ENCODE measurements at places on chromosomes 13 and 19.
A peak's percentile ranks its signal among the peaks of the same experiment; 100 is the strongest.

DNA sequence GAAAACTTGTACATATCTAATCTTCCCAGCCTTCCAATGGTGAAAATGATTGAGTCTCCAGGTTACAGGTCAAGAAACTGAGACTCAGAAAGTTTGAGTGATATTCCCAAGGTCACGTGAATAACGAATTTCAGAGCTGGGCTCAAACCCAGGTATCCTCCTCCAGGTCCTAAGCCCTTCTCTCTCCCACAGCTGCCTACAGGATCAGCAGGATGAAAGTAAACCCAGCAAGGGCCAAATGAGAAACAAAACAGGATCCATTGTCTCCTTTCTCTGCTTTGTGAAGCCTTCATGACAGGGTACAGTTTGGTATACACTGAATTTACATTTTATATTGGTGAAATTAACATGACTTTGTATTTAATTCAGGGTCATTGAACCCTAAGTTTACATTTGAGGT lies 208.1 kb downstream of the RBM26 start:
- DNase-seq = no peak

GRCh38 chr13:75369981-75370380 lies 112.0 kb downstream of the TBC1D4 start:
- no peak for DNase-seq

GRCh38 chr19:27776524-27776923 lies 1436.4 kb downstream of the UQCRFS1 start:
- DNase-seq = no peak

DNA sequence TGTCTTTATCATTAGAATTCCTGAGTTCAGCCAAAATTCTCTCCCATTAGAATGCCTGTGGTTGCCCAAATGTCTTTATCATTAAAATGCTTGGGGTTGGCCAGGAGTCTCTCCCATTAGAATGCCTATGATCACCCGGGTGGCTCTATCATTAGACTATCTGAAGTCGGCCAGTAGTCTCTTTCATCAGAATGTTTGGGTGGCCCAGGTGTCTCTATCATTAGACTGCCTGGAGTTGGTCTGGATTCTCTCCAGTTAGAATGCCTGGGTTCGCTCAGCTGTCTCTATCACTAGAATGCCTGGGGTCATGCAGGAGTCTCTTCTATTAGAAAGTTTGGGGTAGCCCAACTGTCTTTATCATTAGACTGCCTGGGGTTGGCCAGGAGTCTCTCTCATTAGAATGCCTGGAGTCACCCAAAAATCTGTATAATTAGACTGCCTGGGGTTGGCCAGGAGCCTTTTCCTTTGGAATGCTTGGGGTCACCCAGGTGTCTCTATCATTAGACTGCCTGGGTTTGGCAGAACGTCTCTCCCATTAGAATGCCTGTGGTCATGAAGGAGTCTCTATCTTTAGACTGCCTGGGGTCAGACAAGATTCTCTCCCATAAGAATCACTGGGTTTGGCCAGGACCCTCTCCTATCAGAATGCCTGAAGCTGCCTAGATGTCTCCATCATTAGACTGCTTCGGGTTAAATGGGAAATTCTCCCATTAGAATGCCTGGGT lies 1478.3 kb downstream of the UQCRFS1 start:
- no peak for DNase-seq

GRCh38 chr19:27774337-27774736 lies 1438.6 kb downstream of the UQCRFS1 start:
- DNase-seq = no peak

- DNase-seq = no peak
Measured at GRCh38 chr13:106089261-106089980, 446.0 kb downstream of the EFNB2 start.

GRCh38 chr13:26742691-26743358 lies 17.8 kb downstream of the GPR12 start:
- no peak for DNase-seq

- no peak for DNase-seq
Measured at GRCh38 chr19:32658075-32658474, 16.9 kb downstream of the ANKRD27 start.

- DNase-seq = no peak
Measured at GRCh38 chr19:43468354-43469159, 3.1 kb upstream of the LYPD3 start.

GRCh38 chr19:57002710-57003109 lies 117.1 kb upstream of the USP29 start:
- no peak for DNase-seq

DNA sequence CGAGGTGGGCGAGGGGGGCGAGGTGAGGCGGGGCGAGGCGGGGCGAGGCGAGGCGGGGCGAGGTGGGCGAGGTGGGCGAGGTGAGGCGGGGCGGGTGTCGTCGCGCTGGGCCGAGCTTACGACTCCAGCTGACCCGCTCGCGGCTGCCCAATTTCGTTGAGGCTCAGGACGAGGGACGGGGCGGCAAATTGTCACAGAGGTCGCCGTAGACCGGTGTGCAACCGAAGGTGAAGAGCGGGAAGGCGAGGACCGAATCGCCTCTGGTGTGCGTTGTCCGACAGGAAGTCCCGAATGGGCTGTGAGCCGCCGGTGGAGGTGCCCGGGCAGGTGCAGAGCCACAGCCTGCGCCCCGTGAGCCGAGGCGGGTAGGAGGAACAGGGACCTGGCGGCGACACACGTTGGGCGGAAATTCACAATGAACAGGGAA lies at the start of gene LACC1:
Gene LACC1, plus strand, starts transcription at position 150 of the 427 bp plus-strand sequence. CDS start 1,082 bp downstream, outside the sequence.
- no peak for DNase-seq

GRCh38 chr13:113747291-113747833 lies 11.7 kb upstream of the TMEM255B start:
- no peak for DNase-seq

DNA sequence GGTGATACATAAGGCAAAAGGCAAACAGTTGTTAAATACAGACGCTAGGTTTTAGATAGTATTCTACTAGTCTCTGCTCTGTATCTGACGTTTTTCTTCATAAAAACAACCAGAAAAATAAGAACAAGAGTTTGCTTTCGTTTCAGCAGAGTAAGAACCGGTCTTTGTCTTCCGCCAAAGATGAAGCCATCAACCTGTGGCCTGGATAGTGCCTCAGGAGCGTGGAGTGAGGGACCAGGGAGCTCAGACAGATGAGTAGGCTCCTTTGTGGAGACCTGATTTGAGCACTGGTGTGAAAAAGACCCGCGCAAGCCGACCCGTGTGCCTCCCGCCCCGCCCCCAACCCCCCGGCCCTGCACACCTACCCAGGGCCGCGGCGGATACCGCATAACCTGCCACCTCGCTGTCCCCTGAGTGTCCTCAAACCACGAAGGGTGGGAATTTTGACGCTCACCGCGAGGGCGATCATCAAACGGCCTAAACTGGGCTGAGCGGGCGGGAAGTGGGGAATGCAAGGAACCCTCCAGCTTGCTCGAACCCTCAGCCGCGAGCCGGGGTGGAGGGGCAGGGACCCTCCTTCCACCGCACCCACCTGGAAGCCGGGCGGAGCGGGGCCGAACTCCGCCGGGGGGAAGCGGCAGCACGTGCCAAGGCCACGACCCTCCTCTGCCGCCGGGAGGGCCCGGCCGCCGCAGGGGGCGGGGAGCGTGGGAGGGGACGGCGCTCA lies 866 bp upstream of the LMO7 start:
- DNase-seq = peak; percentile 18

DNA sequence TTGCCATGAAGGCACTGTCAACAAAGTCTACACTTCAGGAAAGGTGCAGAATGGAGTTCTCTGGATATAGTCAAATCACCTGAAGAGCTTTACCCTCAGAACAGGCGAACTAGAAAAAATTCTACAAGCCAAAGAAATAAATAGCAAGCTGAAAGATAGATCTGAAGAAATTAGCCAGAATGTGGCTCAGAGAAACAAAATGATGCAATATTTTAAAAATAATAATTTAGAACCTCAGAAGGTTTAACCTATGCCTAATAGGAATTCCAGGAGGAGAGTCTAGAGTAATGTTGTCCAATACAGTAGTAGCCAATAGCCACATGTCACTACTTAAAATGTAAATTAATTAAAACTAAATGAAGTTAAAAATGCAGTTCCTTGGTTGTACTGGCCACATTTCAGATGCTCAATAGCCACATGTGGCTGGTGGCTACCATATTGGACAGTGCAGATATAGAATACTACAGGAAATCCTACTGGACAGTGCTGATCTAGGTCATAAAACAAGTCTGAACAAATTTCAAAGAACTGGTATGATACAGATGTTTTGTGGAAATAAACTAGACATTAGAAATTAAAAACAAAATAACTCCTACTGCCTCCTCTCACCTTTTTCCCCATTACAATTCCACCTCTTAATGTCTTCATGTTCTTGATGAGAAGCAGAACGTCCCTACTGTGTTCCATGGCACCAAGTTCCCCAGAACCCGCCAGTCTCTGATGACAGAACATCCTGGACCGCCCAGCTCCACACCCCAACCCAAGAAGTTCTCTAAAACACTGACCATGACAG lies 679 bp upstream of the CDADC1 start:
- DNase-seq = no peak

DNA sequence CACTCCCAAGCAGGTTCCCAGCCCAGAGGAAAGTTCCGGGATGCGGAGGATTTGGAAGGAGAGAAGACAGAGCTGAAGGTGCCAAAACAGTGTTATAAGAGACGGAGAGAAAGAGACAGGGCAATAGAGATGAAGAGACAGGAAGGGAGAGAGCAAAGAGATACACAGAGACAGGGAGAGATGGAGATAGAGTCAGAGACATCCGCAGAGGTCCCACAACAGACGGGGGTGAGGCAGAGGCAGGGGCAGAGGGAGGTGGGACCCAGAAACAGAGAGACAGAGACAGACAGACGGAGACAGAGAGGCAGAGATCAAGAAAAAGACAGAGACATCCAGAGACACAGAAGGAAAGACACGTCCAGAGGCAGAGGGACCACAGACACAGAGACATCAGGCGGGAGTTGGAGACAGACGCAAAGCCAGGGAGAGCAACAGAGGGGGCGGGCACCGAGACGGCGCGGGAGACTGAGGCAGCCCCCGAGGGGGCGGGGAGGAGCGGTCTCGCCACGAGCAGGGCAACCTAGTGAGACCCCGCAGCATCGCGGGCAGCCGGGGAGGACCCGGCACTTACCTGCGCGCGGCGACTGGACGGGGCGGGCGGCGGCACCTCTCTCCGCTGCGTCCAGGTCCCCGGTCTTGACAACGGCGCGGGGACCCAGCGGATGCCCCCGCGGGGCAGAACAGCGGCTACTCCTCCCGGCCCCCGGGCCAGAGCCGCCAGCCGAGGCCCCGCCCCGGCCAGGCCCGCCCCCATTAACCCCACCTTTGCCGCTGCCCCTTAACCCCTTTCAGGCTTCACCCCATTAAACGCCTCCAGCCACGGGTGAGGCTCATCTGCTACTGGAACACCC lies at the start of gene GPR4:
Gene GPR4, minus strand, starts transcription at position 689 of the 851 bp plus-strand sequence. CDS start 10,346 bp downstream, outside the sequence.
- no peak for DNase-seq

GRCh38 chr19:1379126-1379905 lies 4.4 kb upstream of the NDUFS7 start:
- no peak for DNase-seq

DNA sequence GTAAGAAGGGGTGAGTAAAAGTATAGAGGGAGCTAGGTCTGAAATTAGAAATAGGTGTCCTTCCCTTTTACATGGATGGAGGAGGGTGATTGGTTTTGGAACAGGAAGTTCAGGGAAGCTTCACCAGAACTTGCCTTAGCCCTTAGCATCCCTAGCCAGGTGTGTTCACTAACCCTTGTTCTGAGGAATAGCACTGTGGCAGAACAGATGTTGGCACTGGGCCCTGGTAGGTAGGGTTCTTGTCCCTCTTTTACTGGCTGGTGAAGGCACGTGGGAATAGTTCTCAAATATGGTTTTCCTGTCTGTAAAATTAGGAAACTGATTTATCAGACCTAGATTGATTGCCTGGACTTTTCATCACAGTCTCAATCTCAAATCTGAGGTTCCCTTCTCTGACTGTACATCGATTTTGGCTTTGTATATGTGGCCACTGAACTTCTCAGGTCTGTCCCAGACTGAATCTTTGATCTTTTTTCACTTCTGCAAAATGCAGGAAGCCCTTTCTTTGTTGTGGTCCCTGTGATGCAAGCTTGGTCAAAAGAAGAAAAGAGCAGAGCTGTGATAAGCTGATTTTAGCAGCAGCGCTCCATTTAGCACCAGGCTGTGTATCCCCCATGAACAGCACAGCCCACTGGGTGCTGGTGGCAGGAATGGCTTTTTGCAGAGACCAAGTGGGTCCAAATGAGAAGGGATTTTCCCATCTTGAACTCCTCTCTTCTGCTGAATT lies 86.2 kb upstream of the HTR2A start:
- no peak for DNase-seq

GRCh38 chr19:28705008-28705407 lies 507.9 kb downstream of the UQCRFS1 start:
- DNase-seq = no peak

- DNase-seq = no peak
Measured at GRCh38 chr19:14434543-14435319, 1.6 kb downstream of the PKN1 start.

GRCh38 chr19:51905206-51905605 lies 389 bp upstream of the ZNF649 start:
- DNase-seq = no peak

GRCh38 chr13:104577071-104577815 lies 1511.0 kb upstream of the SLC10A2 start:
- no peak for DNase-seq

DNA sequence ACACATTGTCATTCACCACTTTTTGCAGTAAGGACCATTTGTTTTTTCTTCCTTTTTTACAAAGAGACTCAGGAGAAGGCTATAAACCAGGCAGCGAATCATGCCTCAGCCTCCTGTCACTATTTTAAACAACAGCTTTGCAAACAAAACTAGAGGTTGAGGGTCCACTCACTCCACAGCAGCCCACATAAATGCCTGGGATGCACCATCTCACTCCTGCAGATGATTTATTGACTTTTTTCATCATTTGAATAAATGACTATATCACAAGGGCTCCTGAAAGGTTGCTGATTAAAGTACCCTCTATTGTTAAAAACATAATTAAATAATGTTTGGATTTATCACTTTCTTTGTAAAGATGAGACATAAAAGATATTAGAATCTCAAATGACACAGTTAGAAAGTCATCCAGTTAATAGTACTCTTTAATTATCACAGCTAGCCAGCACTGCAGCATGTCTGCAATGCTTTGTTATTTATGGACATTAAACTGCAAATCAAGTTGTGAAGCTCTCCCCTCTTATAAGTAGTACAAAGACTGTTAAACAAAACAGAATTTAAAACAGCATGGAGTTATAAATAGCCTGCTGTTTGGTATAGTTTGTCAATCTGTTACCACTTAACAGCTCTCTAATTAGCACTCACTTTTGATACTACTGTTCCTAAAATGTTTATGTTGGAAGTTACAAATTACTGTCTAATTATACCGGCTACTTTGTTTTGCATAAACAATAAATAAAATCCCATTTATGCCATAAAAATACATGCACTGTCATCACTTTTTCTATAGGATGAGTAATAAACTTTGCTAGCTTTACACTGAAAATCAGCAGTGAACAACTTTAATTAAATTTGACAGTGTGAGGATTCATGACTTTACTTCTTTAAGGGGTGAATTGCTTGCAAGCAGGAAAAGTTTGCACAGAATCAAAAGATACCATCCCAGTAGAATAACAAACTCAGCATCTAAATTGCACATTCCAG lies 853.2 kb downstream of the UQCRFS1 start:
- DNase-seq = no peak
